Gastroesophageal sphincter (tissue), 4 donors: ENCODE measurements at places on chromosomes 1 and 21. TPM values are rescaled to one million over a fixed set of nuclear protein-coding genes. Genes with fewer than 3 reads are reported as not detected.

The CD247 gene
- total RNA-seq: 0.45 TPM

The RUNX3 gene
- total RNA-seq: 0.77 TPM

The DCST1 gene
- total RNA-seq: not detected

The F3 gene
- 110 TPM for total RNA-seq

The RNU1-3 gene
- total RNA-seq: under 0.01 TPM
